ENCODE measurements at places on chromosomes 5 and 9.

GRCh38 chr9:69190863-69191181 lies 16.7 kb downstream of the TJP2 start:
- DNase-seq = no peak

GRCh38 chr5:59348189-59348588 lies 545.3 kb downstream of the PDE4D start:
- DNase-seq = no peak

DNA sequence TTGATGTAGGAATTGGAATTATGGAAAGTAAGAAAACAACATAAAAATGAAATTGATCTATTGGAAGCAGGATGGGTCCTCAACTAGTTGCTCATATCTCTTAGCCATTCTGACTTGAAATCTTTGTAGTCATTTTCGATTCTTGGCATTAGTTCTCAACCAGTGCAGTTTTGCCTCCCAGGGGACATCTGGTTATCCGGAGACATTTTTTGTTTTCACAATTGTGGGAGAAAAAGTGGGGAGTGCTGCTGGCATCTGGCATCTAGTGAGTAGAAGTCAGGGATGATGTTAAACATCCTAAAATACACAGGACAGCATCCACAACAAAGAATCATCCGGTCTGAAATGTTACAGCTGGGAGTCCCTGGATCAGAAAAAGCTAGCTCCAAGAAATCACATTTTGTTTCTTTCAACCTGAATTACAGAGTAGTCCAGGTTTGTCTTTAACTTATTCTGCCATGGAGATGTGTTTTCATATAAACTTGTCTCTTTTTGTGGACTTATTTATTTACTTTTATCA lies 74.9 kb downstream of the FBXL7 start:
- DNase-seq = no peak

- peak; percentile 24 for DNase-seq
Measured at GRCh38 chr5:124651663-124652513, 94.6 kb downstream of the ZNF608 start.

DNA sequence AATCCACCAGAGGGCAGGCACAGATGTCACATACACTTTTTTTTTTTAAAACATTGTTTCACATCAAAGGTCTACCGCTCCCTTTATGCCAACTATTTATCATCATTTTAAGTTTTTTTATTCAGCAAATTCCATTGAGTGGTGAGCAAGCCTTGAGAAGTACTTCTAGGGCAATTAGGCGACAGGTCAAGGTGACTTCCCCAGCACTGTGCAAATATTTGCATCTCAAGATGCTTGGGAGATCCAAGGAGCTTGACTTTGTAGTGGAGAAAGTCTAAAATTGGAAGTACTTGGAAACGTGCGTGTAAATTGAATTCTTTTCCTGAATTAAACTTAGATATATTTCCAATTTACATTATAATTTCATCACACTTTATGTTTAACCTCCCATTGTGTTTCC lies 211.1 kb downstream of the ICE1 start:
- DNase-seq = no peak

GRCh38 chr5:1180841-1181271 lies 20.5 kb upstream of the SLC6A19 start:
- no peak for DNase-seq

DNA sequence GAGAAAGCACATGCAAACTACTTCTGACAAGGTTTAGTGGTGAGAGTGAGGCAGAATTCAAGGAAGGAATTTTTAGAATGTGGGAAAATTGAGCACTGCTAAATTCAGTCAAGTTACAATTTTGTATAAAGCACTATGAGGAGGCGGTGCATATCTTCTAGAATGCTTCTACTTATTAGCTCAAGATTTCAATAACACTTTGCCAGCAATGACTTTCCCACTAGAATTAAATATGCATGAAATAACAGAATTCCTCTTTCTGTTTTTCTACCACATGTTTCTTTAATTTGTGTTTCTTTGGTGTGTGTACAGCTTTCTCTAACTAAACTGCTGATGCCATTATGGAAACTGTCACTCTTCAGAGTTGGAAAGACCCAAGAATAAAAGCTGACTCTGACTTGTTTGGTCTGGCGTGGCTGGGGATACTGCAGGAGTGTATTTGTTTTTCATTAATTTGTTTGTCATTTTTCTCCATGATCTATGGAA lies 163.5 kb downstream of the ARSB start:
- no peak for DNase-seq
